ENCODE measurements at places on chromosomes 2 and 18.

DNA sequence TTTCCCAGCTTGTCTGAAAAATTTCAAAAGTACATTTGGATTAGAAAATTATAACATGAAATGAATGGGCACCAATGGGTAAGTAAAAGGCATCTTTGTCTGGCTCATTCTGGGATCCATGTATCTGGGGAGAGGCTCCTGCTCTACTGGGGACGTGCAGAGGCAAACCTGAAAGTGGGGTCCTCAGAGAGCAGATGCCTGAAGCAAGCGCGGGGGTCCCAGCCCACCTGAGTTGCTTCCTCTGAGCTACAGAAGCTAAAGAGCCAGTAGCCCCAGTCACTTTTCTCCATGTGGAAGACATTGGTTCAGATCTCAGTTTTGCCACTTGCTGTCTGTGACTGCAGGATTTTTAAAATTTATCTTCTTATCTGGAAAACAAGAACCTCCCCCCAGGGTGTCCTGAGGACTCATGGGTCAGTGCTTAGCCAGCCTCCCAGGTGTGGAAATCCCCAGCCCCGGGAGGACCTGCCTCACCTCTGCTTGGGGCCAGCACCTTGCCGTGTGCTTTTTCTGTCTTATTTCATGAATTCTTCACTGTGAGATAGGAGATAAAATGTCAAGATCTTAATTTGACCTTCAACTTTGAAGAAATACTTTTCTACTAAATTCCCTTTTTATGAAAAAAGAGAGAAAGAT is 25.1 kb upstream of the ODC1 start:
- no peak for DNase-seq

GRCh38 chr18:8776013-8776943 is 70.9 kb downstream of the MTCL1 start:
- DNase-seq, result no peak

- DNase-seq, result no peak
Observed at GRCh38 chr2:114192362-114192761, 250.1 kb upstream of the DPP10 start.

DNA sequence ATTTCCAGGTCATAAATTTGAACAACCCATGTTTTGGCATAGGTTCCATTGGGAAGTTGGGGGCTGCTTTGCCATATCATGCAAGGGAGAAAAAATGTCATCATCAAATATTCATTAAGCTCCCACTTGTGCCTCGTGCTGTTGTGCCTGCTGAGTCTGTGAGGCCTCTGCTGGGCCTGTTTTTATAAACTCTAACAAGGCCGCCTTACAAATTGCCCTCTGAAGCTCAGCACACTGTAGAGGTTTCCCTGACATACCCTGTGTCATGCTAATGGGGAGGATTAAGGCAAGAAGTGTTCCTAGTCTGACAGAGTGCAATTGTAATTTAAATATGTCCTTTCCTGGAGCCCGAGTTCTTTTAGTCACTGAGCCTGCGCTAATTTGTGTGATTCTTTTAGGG is 17.6 kb downstream of the OSBPL6 start:
- DNase-seq, result no peak

DNA sequence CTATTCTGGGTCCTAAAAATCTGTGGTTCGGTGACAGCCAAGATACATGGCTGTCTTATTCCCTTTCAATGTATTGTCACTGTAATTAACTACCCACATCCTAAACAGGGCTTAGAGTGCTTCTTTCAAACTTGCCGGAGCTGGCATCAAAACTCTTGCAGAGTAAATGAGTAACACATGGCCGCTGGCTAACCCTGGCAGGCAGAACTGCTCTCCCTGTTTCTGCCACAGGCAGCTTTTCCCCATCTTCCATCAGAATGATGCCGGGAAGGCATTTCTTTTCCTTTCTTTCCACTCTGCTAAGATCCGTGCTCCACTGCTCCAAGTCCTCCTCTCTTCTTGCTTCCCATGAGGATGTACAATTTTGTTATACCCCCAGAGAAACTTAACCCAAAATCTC is 54.8 kb upstream of the PTPRM start:
- DNase-seq, result no peak

DNA sequence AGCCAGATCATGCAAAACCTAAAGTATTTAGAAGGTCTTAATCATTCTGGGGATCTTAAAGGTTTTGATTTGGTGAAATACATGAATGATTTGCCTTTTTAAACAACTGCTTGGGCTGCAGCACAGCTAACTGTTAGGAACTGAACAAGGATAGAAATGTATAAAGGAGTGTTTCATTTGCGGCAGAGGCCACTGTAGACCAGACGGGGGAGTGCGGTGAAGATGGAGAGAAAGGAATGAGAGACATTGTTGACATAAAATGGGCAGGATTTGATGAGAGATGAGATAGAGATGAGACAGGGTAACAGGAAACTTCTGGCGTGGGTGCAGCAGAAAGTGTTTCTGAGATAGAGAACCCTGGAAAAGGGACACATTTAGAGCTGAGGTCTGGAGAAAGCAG is 308.1 kb downstream of the TMX3 start:
- DNase-seq, result no peak

- no peak for DNase-seq
Observed at GRCh38 chr2:42281416-42282081, 79.5 kb downstream of the COX7A2L start.

DNA sequence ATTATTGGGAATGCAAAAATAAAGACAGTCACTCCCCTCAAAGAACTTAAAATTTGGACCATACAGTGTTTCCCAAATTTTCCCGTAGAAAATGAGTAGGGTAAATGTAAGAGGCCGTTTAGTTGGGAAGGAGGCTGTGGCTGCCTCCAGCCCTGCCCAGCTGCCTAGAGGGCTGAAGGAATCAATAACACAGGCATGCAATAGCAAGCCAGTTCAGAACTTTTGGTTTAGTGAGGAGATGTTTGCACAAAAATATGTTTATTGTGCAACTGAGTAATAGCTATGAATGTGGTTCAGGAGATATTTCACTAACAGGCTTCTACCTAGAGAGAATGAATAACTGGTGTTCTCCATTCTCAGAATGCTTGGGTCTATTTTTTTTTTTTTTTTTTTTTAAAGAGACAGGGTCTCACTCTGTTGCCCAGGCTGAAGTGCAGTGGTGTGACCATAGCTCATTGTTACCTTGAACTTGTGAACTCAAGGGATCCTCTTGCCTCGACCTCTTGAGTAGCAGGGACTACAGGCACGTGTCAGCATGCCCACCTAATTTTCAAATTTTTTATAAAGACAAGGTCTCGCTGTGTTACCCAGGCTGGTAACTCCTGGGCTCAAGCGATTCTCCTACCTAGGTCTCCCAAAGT is 23.6 kb downstream of the UGP2 start:
- no peak for DNase-seq
